RPMI7951 (cell line): ENCODE measurements at places on chromosomes 7 and 10. TPM values are rescaled to one million over a fixed set of nuclear protein-coding genes. Genes with fewer than 3 reads are reported as not detected.

The PKD2L1 gene
- total RNA-seq: not detected in 2 replicates

DNA sequence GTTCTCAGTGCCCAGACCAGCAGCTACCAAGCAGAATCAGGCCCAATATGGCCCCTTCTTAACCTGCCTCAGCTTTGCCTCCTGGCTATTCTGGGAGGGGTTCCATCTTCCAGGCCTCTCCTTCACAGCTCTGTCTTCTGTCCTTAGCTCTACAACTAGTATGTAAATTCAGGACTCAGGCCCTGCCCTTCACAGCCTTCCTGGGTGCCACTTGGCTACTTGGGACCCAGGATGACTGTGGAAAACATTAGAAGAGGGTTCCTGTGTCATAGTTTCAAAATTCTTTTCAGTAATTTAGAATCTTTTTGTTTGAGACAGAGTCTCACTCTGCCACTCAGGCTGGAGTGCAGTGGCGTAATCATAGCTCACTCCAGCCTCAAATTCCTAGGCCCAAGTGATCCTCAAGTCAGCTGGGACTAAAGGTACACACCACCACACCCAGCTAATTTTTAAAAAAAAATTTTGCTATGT, 33.2 kb upstream of the PAPSS2 start:
- DNase-seq: no peak

DNA sequence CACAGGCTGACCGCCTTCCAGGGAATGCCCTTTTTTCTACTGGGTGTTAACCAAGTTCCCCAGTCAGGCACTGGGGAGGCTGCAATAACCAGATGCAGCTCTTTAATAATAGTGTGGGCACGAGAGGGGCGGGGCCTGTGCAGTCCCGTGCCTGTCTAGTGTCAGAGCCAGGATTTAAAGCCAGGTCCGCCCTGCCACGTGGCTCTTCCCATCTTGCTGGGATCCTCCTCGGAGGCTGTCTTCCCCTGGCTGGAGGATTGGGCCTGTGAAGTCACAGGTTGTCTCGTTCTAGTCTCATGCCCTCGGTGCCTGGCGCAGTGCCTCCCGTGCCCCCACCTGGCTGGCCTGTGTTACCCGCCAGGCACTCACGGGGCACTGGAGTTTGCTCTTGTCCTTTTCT, 25.2 kb downstream of the TMEM120A start:
- no peak for DNase-seq

DNA sequence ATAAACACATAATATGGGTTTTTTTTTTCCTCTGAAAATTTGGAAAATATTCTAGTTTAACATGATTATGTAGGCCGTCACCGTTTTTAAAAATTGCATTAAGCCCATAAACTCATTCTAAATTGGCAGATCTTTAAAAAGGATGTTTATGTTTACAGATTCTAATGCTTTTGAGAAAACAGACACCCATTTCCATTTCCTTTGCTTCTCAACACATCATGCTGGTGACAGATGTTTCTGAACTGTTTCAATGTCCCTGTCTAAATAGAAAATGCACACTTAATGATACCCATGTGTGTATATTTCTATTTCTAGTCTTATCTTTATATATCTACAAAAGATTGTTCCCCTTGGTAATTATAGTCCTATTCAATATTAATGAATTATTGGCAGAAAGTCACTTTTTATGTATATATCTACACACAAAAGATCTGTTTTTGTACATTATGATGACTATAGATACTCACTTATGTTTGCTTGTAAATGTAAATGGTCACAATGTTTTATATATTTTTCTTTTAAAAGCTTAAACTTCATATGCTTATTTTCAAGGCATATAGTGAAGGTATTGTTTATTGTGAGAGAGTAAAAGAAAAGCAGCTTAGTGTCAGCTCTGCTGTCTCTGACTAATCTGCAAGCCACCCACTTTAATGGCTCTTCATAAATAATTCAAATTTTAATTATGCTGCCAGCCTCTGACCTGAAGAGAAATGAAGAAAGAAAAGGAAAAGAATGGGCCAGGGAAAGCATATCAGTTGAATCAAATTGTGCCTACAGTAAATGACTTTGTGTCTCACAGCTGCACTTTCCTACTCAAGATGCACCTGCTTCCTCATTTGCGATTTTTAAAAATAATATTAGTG, 179.4 kb downstream of the CACNA2D1 start:
- no peak for DNase-seq

The TMEM229A gene
- not detected in 2 replicates for total RNA-seq

The DDC gene
- 0.39 TPM in 1 of 2 replicates, not detected in the other for total RNA-seq

DNA sequence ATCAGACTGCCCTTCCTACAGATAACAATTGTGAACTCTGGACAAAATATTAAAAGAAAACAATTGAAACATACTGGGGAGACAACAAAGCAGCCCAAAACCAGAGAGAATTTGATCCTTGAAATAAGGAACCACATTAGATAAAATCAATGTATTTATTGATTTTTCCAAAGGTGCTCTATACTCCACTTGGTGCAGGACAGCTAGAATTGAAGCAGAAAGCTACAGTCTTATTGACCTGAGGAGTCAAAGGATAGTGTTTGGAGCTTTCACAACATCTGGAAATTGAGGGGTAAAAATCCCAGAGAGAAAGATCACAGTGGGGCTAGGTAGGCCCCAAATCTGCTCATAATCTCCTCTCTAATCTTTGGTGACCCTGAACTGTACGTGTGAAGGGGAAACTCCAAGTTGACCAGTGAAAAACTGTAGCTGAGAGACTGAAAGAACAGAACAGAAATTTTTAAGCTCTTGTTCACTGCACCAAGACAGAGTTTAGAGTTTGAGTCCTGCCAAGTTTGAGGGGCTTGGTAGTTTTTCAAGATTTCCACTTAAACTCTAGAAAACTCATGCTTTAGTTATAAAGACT, 70.2 kb downstream of the SAMD9 start:
- DNase-seq: no peak

- no peak for DNase-seq
Observed at GRCh38 chr7:129144834-129145668, 544 bp downstream of the TSPAN33 start.

The AKR1B15 gene
- total RNA-seq: 1.4 and 2.6 TPM in 2 replicates

The CLCN1 gene
- not detected in 2 replicates for total RNA-seq

GRCh38 chr10:128645486-128645885, 519.3 kb upstream of the MKI67 start:
- DNase-seq: no peak

The AFAP1L2 gene
- total RNA-seq: 1.7 and 2.0 TPM in 2 replicates

DNA sequence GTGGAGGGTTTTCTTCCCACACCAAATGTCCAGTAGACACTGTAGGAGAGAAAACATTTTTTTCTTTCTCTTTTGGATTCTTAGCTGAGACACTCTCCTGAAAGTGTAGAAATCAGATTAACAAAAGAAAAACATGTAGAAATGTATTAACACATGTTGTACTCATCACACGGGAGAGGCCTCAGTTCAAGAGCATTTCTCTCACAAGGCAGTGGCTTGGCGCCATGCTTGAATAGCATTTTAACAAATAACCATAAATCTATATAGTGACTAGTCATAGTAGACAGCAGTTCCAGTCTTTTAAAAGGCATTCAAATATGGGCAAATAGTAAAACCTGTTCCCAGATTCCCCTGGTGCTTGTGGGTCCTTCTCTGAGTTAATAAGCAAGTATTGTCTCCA, 38.3 kb upstream of the GHITM start:
- no peak for DNase-seq

The PHYH gene
- 27.8 and 30.2 TPM in 2 replicates for total RNA-seq

The STYXL1 gene
- 59.4 and 81.9 TPM in 2 replicates for total RNA-seq

DNA sequence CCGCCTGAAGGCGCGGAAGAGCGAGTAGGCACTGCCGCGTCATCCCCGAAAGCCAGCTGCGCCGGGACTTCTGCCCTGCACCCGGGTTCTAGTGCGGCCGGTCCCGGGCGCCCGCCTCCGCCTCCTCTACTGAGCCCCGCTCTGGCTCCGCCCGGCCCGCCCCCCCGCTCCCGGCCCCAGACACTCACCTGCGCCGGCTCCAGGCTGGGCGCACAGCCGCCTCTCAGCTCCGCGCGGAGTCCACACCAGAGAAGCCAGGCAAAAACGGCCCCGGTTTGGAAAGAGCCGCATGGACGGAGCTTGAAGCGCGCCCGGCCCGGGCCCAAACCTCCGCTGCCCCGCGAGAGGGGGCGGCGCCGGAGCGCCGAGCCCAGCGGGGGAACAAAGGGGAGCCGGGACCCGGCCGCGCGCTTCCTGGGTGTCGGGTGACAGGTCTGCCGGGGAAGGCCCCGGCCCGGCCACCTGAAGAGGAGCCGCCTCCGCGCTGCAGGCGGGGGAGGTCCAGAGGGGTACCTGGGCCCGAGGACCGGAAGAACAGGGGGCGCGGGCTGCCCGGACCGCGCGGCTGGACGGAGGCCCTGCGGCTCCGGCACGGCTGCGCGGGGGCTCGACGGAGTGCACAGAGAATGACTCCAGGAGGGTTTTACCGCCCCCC, 168.2 kb downstream of the NRF1 start:
- no peak for DNase-seq

The GPRIN2 gene
- not detected in 2 replicates for total RNA-seq

The CNPY1 gene
- not detected in 2 replicates for total RNA-seq

The SRRM3 gene
- total RNA-seq: not detected in 2 replicates

The ARPC1A gene
- 251 and 266 TPM in 2 replicates for total RNA-seq

DNA sequence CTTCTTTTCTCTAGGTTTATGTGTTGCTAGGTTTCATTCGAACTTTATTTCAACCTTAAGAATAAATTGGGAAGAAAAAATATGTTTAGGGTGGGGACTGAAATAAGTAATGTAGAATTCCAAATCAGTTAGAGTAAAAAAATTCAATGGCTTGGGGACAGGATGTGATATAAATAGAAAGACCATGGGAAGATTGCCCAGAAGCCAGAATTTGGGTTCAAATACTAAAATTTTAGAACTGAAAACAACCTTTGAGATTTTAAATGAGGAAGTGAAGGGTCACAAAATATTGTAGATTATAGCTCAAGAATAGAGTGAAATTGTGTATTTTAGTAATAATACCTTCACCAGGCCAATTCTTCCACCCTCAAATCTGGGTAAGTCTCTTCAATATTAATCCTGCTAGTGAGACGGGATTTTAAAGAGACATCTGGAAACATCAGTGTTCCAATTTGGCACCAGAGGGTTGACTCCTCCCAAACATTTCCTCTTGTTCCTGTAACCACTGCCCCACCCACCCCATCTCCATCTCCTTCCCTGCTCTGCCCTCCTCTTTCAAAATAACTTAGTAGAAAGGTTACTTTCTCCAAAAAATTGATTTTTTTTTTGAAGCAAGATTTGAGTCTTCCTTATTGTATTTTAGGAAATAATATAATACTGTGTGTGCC, 51.3 kb upstream of the FAM3C start:
- peak; percentile 55 for DNase-seq

DNA sequence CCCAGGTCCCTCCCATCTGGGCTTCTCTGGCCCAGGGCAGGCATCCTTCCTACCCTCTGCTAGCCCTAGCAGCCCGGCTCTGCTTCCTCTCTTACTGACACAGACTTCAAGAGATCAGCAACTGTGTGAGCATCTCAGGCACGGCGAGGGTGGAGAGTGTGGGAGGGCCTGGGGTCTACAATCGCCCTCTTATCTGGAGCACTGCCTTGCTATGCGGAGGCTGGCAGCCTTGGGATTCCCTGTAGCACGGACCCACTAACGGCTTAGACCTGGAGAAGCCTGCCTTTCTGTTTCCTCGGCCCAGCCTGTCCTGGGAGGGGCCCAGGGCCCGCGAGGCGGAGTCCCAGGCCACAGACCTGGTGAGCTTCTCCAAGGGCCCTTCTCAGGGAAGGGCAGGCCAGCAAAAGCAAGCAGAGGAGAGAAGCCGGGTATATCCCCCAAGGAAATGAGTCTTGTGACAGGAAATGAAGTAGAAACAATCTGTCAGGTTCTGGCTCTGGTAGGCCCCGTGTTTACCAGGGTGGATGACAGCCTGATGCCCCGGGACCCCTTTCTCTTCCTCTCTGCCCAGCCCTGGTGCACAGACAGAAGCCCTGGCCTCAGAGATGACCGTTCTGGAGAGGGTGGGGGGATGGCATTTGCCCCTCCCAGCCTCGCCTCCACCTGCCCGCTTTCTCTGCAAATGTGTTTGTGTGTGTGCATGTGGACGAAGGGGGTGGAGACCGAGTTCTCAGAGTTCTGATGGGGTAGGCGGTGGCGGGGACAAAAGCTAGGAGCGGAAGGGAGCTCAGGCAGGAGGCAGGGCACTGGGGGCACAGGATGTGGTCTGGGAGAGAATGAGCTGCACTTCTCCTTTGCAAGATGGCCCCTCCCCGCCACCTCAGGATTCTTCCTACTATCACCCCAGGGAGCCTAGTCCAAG, 2.5 kb downstream of the LRCH4 start:
- DNase-seq: peak; percentile 47

The LIPM gene
- not detected in 2 replicates for total RNA-seq

DNA sequence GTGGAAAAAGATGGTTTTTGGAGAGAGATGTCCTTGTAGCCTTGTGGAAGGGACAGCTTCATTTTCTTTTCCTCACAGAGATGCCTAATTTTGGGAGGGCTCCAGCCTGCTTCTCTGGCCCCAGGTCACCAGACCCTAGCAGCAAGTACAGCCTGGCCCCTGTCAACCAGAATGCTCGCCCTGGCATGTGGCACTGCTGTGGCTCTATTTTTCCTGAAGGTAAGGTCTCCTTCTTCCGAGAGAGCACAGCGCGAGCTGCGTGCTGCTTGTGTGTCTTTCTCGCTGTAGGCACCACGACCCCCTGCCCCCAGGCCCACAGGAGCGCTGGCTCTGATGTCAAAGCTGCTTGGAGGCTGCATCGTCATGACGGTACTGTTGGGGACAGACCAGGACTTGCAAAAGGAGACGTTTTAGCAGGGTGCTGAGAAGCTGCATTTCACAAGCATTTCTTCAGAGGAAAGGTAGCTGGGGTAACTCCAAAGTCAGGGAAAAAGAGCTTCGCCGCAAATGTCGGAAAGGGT, 58.7 kb downstream of the CLEC2L start:
- no peak for DNase-seq

The CYP3A7 gene
- total RNA-seq: not detected in 2 replicates

The STK31 gene
- total RNA-seq: not detected in 2 replicates

- no peak for DNase-seq
Observed at GRCh38 chr10:78745441-78745840, 323.3 kb upstream of the ZMIZ1 start.

DNA sequence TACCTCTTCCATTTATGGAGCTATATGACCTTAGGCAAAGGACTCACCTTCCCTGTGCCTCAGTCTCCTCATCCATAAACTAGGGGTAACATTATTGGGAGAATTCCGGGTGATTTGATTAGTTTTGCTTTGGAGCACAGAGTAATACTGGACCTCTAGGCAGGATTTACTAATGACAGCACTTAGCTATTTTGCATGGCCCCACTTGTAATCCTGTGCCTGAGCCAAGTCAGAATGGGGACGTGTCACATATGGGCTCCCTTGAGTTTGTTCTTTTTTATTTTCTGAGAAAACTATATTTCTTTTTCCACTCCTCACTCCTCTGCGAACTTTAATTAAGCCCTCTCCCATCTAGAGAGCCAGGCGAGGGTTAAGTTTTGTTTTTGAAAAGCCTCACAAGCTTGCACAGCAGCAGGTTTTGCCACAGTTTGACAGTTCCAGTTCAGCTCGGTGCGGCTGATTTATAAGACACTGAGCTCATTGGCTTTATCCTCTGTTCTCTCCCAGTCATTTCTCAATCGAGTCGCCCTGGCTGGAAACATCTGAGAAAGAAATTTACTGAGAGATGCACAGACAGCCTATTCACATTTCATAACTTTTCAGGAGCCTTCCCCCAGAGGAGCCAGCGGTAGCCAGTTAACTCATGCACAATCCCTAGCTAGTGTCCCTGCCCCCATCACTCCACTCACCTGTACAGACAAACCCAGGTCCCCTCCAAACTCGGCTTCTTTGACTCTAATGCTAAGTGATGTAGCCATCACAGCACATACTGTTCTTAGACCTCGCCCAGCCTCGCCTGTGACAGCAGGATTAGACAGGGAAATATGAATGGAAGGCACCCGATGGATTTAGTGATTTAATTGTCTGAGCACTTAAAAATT, 441.9 kb upstream of the NPVF start:
- DNase-seq: no peak
